MCF 10A (cell line): ENCODE measurements at places on chromosomes 3 and 15. TPM values are rescaled to one million over a fixed set of nuclear protein-coding genes. Genes with fewer than 3 reads are reported as not detected.
A peak's percentile ranks its signal among the peaks of the same experiment; 100 is the strongest.

The GALNT15 gene
- total RNA-seq: 3.0 and 10.2 TPM in 2 replicates

DNA sequence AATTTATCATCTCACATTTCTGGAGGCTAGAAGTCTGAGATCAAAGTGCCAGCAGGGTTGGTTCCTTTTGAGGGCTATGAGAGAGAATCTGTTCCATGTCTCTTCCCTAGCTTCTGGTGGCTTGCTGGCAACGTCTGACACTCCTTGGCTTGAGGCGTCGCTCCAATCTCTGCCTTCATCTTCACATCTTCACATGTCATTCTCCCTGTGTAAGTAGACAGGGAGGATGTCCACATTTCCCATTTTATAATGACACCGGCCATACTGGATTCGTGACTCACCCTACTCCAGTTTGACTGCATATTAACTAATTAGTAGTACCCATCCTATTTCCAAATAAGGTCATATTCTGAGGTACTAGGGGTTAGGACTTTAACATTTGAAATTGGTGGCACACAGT is 17.5 kb upstream of the ARHGAP31 start:
- H3K27ac ChIP-seq: no peak overlapping the region
- no peak for DNase-seq
- H3K36me3 ChIP-seq: no peaks in the 10 kb centered on the region
- peaks cover under 1% of the 10 kb centered on the region for H3K27me3 ChIP-seq
- H3K4me3 ChIP-seq: no peak overlapping the region

DNA sequence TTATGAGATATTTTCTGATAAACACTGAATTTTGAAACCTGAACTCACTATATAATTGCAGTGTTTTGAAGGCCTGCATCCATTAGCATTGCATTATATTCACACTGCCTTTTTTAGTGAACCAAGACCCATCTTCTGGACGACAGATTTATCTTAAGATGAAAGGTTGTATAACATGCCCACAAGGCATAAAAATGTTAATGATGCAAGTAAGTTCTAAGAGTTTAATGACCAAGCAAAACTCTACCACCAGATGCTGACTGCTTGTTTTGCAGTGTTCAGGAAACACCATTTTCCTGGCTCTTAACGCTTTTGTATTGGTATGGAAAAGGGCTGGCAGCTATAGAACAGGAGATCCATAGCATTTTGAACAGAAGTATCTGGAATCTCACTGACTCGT is 46.1 kb downstream of the USP50 start:
- H3K4me3 ChIP-seq: no peak overlapping the region
- no peak overlapping the region for H3K27ac ChIP-seq
- H3K36me3 ChIP-seq: peaks cover 57% of the 10 kb centered on the region
- no peak for DNase-seq

- peaks cover 11% of the 10 kb centered on the region for H3K4me1 ChIP-seq
- no peaks in the 10 kb centered on the region for H3K36me3 ChIP-seq
- DNase-seq: no peak
- no peak overlapping the region for H3K27ac ChIP-seq
- no peaks in the 10 kb centered on the region for H3K27me3 ChIP-seq
Observed at GRCh38 chr3:28124882-28125281, 116.5 kb upstream of the CMC1 start.

GRCh38 chr3:107368654-107369398 is 8.4 kb upstream of the CCDC54 start:
- DNase-seq: no peak
- no peaks in the 10 kb centered on the region for H3K36me3 ChIP-seq
- no peaks in the 10 kb centered on the region for H3K27me3 ChIP-seq
- H3K4me1 ChIP-seq: peaks cover 20% of the 10 kb centered on the region
- H3K27ac ChIP-seq: peak overlapping the region; percentile 36

- H3K4me3 ChIP-seq: no peak overlapping the region
- no peaks in the 10 kb centered on the region for H3K36me3 ChIP-seq
- no peak overlapping the region for H3K27ac ChIP-seq
- no peaks in the 10 kb centered on the region for H3K27me3 ChIP-seq
- H3K4me1 ChIP-seq: peaks cover 7% of the 10 kb centered on the region
- DNase-seq: peak; percentile 15
Observed at GRCh38 chr3:61030469-61031035, 220.7 kb downstream of the FHIT start.

The ZFYVE19 gene
- 19.2 and 19.9 TPM in 2 replicates for total RNA-seq

GRCh38 chr3:50150863-50151686 is 4.0 kb upstream of the SEMA3F start:
- no peaks in the 10 kb centered on the region for H3K36me3 ChIP-seq
- peaks cover 44% of the 10 kb centered on the region for H3K4me1 ChIP-seq
- peak; percentile 92 for DNase-seq

- H3K27ac ChIP-seq: no peak overlapping the region
- H3K4me3 ChIP-seq: no peak overlapping the region
- H3K27me3 ChIP-seq: peaks cover under 1% of the 10 kb centered on the region
- no peaks in the 10 kb centered on the region for H3K36me3 ChIP-seq
- H3K4me1 ChIP-seq: peaks cover 6% of the 10 kb centered on the region
Observed at GRCh38 chr3:185276415-185276814, 22.6 kb upstream of the EHHADH start.

GRCh38 chr15:57762302-57762701 is 55.8 kb downstream of the POLR2M start:
- H3K27me3 ChIP-seq: no peaks in the 10 kb centered on the region
- no peak overlapping the region for H3K27ac ChIP-seq
- H3K4me1 ChIP-seq: no peaks in the 10 kb centered on the region
- H3K4me3 ChIP-seq: no peak overlapping the region
- H3K36me3 ChIP-seq: no peaks in the 10 kb centered on the region
- DNase-seq: no peak

- no peak for DNase-seq
- peaks cover 13% of the 10 kb centered on the region for H3K4me1 ChIP-seq
Observed at GRCh38 chr15:41231422-41232226, 556 bp downstream of the CHP1 start.

DNA sequence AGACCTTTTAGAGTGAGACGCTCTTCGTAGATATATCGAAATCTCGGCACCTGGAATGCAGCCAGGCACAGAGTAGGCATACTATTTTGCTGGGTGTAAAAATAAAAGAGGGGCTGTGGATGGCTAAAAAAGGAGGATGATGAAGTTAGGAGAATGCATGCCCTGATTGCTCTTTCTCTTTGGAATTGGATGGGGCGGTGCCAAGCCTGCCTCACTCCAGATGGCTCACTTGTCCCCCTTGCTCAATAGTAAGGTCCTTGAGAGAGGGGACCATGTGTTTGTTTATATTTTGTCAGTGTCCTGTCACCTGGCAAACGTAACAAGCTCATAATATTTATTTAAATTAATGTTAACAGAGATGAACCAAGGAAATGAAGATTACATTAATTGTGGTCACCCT is 33.0 kb downstream of the SNRK start:
- no peak overlapping the region for H3K27ac ChIP-seq
- no peaks in the 10 kb centered on the region for H3K27me3 ChIP-seq
- DNase-seq: no peak
- H3K4me1 ChIP-seq: peaks cover 21% of the 10 kb centered on the region
- peaks cover 17% of the 10 kb centered on the region for H3K36me3 ChIP-seq
- no peak overlapping the region for H3K4me3 ChIP-seq

- no peak overlapping the region for H3K4me3 ChIP-seq
- peaks cover 6% of the 10 kb centered on the region for H3K36me3 ChIP-seq
- peak; percentile 60 for DNase-seq
- H3K27ac ChIP-seq: no peak overlapping the region
- H3K27me3 ChIP-seq: no peaks in the 10 kb centered on the region
Observed at GRCh38 chr3:57706462-57706861, 13.6 kb upstream of the DENND6A start.

GRCh38 chr3:43858294-43858701 is 167.6 kb downstream of the ABHD5 start:
- H3K27ac ChIP-seq: no peak overlapping the region
- H3K4me3 ChIP-seq: no peak overlapping the region
- no peak for DNase-seq
- peaks cover 11% of the 10 kb centered on the region for H3K27me3 ChIP-seq
- H3K36me3 ChIP-seq: peaks cover 5% of the 10 kb centered on the region

DNA sequence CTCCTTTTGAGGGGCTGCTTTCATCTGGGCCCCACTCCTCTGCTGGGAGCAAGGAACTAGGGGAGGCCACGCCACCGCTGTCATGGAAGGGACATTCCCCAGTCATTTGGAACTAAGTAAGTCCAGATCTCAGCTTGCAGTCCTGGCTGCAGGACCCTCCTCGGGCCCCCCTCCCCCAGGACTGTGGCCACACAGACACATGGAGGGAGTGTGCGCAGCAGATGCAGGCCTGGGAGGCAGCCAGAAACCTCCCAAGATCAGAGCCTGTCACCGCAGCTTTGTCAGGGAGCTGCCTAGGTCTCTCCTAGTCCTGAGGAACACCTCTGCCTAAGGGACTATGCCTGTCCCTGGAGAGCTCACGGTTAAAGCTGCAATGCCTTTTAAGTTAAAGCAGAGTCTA is 7.3 kb upstream of the SEMA3F start:
- H3K4me1 ChIP-seq: peaks cover 31% of the 10 kb centered on the region
- H3K27me3 ChIP-seq: peaks cover under 1% of the 10 kb centered on the region
- peak overlapping the region; percentile 29 for H3K27ac ChIP-seq
- no peak for DNase-seq

The PLA2G4D gene
- not detected in 2 replicates for total RNA-seq

The HTR3E gene
- not detected in 2 replicates for total RNA-seq

DNA sequence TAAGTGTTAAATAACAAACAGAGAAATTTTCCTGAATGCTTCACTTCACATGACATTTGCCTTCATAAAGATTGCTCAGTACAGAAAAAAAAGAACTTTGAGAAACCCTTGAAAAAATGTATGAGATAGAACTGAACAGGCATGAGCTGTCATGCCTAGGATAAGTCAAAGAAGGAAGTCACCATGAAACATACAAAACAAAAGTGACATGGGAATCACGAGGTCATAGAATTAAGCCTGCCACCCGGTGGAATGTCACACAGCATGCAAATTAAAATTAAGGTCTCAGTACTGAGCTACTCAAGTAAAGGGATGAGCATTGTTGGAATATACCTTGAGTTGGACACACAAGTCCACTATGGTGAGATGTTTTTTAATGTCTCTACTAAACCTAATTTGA is 652.5 kb upstream of the NECTIN3 start:
- H3K4me3 ChIP-seq: no peak overlapping the region
- peaks cover 25% of the 10 kb centered on the region for H3K4me1 ChIP-seq
- no peaks in the 10 kb centered on the region for H3K36me3 ChIP-seq
- H3K27ac ChIP-seq: peak overlapping the region; percentile 82
- H3K27me3 ChIP-seq: no peaks in the 10 kb centered on the region

DNA sequence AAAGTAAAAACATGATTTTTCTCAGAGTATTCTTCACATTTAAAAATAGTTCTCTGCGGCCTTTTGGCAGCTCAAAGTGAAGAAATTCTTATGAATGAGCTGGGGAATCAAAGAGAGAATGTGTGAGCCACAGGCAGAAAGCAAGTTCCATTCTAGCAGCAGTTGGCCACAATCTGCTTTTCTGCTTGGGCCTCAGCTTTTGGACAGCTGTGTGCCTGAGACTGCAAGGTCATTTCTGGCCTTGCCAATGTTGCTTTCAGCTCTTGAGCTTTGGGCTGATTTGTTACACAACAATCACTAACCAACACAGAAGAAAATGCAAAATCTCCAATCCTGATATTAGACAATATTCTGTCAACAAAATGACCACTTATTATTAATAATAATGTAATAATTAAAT is 14.4 kb upstream of the TM4SF4 start:
- no peak for DNase-seq
- H3K36me3 ChIP-seq: no peaks in the 10 kb centered on the region
- peaks cover 1% of the 10 kb centered on the region for H3K4me1 ChIP-seq
- H3K4me3 ChIP-seq: no peak overlapping the region
- H3K27ac ChIP-seq: no peak overlapping the region
- no peaks in the 10 kb centered on the region for H3K27me3 ChIP-seq

DNA sequence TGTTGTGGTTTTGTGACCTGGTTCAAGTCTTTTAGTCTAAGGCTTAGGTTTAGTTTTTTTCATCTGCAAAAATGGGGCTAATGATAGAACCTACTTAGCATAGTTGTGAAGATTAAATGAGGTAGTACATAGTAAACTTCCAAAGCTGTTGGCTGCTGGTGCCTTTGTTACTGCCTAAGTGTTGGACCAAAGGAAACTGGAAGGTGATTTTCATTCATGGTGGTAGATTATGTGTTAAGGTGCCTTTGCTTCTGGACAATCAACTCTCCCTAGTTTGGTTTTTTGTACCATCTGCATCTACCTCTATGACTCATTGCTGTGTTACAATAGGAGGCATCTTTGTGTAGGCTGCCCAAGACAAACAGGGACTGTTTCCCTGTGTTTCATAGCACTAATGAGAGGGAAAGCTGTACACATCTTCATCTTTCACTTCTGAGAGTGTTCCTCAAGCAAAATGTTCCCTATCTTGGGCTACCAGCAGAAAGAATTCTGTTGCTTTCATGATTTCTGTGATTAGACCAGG is 3.2 kb downstream of the MAP2K1 start:
- peaks cover 46% of the 10 kb centered on the region for H3K4me1 ChIP-seq
- no peaks in the 10 kb centered on the region for H3K27me3 ChIP-seq
- peak; percentile 76 for DNase-seq
- H3K36me3 ChIP-seq: peaks cover 13% of the 10 kb centered on the region
- peak overlapping the region; percentile 45 for H3K4me3 ChIP-seq

The OR5K2 gene
- total RNA-seq: not detected in 2 replicates

The IGDCC3 gene
- not detected in 2 replicates for total RNA-seq

The SMCO1 gene
- not detected in 2 replicates for total RNA-seq

The SLC28A2 gene
- not detected in 2 replicates for total RNA-seq

The EAF2 gene
- 2.5 and 2.7 TPM in 2 replicates for total RNA-seq

The CCR3 gene
- total RNA-seq: not detected in 2 replicates

DNA sequence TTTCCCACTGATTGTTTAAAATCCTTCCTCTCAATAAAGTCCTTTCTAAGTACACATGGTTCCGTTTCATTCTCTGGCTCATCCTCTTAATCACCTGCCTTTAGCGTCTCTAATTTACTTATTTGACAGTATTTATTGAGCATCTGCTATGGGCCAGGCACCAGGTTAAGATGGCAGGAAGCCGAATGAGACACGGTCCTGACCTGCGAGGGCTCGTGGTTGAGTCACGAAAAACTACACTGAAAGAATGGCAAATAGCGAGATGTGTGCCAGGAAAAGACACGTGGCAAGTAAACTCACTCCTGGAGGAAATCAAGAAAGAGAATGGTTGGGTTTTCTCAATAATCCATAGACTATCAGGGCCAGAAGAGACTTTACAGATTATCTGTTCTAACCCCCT is 60.9 kb downstream of the HES1 start:
- H3K4me3 ChIP-seq: no peak overlapping the region
- no peaks in the 10 kb centered on the region for H3K36me3 ChIP-seq
- H3K27me3 ChIP-seq: peaks cover 18% of the 10 kb centered on the region
- no peak overlapping the region for H3K27ac ChIP-seq
- DNase-seq: peak; percentile 11

The SCN5A gene
- total RNA-seq: not detected in 2 replicates

DNA sequence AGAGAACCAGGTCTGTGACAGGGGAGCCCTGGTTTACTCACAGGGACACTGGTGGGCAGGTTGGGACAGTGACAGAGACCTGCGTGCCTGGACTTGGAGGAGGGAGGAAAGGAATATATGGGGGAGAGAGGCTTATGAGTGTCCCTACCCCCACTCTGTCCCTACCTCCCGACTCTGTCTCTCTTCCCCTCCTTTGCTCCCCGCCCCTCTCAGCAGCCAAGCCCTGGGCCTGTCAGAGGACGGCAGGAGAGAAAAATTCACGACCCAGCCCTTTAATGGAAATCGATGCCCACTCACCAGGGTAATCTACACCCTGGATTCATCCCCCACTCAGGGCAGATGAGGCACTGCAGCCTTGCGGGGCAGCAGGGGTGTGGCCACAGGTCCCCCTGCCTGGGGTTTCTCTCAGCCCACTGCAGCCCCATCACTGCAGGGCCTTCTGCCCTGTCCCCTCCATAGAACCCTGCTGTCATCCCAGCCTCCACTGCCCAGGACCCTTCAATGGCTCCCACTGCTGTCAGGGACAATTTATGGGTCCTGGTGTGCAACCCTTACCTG is 135.9 kb upstream of the LINGO1 start:
- H3K4me3 ChIP-seq: no peak overlapping the region
- no peaks in the 10 kb centered on the region for H3K4me1 ChIP-seq
- DNase-seq: no peak
- peaks cover 58% of the 10 kb centered on the region for H3K27me3 ChIP-seq
- no peak overlapping the region for H3K27ac ChIP-seq
